Stimulated activated CD4-positive, alpha-beta T cell treated with anti-CD3 and anti-CD28 coated beads, Interleukin-15, amount 100 ng/mL, for 1 hour (primary cell): ENCODE measurements at places on chromosomes 16 and 17.

GRCh38 chr16:89556750-89557689 lies 3.5 kb upstream of the RPL13 start:
- DNase-seq: peak; percentile 78

DNA sequence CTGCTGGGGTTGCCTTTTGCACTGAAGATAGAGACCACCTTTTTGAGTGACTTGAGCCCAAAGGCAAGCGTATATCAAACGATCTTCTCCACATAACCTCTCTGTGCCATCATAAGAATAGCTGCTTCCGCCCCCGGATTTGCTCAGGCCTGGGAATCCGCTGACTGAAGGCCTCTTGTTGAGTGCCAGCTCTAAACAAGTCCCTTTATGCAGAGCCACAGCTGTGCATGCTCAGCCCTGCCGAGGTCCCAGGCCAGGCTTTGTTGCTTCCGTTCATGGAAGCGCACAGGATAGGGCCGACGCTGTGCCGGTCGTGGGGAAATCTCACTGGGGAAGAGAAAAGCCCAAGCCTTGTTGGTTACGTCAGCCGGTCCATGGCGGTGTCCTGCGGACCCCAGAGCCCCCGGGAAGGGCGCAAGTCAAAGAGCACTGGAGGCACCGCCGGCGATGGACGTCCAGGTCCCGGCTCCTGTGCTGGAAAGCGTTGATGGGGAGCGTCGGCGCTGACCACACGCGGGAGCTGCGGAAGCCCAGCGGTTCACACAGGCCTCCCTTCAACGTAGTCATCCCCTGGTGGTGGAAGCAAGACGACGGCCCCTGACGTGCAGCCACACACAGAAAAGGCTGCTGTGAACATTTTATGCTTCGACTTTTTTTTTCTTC lies 23.5 kb upstream of the RPL13 start:
- DNase-seq: no peak

DNA sequence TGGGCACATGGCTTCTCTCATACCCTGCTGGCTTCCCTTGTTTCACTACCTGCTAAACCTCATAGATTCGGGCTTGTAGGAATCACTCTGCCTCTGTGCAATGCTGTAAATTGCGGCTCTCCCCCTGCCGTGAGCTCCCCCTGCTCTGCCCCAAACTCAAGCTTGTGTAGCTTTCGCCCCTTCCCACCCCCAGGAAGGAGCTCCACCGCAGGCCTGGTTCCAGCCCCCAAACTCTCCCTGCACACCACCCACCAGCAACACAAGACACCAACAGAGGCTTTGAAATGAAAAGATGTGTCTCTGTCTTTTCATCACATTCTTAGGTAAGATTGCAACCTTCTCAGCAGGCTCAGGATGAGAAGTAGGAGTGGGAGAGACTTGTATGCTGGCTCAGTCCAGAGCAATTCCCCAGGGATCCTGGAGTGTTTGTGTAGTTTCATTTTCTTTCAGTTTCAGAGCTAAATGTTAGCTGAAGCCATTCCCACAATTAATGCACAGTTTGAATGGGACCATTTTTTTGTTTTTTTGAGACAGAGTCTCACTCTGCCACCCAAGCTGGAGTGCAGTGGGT lies 14.2 kb downstream of the CX3CL1 start:
- no peak for DNase-seq

DNA sequence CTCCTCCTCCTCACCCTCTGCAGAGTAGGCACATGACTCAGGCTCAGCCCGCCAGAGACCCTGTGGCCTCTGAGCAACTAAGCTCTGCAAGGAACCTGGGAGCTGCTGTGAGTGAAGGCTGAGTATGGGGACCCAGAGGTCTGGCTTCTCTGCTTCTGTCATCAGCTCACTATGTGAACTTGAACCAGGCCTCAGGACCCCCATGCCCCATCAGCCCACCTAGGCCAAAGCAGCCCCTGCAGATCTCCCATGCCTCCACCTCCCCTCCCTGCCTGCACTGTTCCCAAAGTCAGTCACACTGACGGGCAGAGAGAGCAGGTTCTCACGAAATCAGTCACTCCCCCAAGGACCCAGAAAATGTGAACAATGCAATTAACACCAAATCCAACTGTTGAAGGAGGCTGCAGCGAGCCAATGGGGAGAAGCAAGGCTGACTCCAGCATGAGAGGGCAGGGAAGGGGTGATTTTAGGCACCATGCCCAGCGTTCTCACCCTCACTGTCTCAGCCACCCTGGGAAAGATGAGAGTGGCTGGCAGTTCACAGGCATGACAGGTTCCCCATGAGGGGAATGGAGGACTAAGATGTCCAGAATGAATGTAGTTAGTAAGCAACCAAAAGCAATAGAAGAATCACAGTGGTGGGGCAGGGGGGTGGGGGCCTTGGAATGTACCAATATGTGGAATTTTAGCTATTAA lies 60.6 kb downstream of the BEAN1 start:
- no peak for DNase-seq

DNA sequence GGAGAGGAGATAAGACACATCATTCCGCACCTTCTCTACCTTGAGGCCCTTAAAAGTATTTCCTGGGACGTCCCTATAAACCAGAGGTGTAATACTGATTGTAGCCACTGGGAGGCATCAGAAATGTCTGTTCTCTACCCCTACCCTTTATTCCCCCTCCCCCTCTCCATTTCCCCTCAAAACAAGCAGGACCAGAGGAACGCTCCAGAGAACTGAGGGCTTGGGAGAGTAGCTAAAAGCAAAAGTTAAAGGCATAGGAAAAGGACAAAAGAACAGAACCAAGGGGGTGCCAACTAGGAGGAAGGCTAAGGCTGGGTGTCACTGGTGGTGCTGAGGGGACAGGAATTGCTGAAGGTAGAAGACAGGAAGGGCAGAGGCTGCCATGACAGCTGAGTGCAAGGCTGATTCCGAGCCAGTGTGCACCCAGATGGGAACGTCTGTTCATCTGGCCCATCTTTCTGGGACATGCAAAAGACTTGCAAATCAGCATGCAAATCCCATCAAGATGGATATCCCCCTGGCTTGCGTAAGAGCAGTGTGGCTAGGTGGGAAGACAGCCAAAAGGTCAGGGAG lies 6.7 kb downstream of the CAMTA2 start:
- DNase-seq: no peak

- no peak for DNase-seq
Measured at GRCh38 chr16:2048116-2048543, 345 bp downstream of the TSC2 start.
